ENCODE measurements at places on chromosomes 1 and 21.

DNA sequence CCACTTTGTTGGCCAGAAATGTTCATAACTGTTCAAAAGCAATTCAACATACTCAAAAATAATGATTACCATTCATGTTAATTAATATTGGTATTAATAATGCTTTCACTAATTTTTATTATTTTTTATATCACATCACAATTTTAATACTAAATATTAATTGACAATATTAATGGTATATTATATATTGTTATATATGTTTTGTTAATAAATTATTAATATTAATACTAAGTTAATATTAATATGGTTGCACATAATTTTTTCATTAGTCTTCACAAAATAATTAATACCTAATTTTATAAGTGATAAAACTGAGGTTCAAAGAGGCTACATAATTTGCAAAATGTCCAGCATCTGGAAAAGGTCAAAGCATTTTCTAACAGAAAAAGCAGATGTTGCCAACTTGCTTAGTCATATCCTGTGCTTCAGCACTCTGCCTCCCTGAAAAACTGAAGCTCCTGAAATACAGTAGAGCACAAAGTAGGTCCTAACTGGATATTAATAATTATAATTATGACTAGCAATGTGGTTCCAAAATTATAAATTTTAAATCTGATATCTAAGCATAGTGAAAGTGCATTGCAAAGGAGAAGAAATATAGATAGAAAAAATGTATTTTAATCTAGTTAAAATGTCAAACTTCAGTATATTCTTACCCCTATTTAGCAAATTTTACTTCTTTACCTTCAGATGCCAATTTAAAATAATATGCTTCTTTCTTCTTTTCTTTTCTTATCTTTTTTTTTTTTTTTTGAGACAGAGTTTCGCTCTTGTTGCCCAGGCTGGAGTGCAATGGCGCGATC, 123.2 kb upstream of the TNFSF4 start:
- DNase-seq: peak; percentile 15

GRCh38 chr1:21936366-21937031, 611 bp downstream of the HSPG2 start:
- DNase-seq: no peak

DNA sequence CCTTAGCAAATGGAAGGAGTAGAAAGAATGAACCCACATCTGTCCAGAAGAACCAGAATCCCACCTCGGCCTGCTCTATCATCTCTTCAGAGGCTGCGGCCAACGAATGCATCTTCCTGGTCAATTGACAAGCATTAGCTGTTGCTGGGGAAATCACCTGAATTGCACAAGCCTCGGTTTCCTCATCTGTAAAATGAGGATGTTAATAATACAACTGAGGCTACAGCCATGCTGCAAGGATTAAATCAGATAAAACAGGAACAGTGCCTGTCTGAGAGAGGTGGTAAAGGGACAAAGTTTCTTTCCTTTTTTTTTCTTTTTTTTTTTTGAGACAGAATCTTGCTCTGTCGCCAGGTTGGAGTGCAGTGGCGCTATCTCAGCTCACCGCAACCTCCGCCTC, 99.8 kb downstream of the KIF14 start:
- no peak for DNase-seq

GRCh38 chr1:108718927-108719655, 6.4 kb downstream of the FNDC7 start:
- DNase-seq: no peak

- DNase-seq: no peak
Observed at GRCh38 chr1:164433818-164434170, 125.2 kb upstream of the PBX1 start.

DNA sequence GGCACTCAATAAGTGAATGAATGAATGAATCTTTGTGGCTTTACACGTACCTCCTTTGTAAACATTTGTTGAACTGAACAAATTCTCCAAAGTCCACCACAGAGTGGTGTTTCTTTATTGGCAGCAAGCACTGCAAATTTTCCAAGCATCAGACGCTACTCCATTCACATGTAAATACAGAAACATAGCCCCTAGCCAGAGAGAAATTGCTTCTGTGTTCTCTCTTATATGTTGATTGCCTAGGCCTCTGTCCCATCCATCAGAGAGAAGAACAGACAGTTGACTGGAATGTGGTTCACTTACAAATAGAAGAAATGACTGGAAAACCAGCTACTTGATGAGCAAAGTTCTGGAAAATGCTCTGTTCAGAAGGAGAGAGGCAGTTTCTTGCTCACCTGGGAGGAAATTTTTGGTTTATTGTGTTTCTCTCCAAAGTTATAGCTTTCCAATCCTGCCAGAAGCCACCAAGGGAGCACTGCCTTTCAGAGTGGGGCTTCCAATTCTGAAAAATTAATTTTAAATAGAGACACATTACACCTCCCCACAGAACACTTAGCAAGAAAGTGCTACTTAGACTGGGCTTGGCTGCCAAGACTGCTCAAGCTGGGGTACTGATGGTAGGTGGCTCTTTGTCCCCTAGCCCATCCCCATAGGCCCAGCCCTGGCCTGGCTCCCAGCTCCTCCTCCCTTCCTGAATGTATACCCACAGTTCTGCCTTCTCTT, 18.1 kb upstream of the KIRREL1 start:
- no peak for DNase-seq

DNA sequence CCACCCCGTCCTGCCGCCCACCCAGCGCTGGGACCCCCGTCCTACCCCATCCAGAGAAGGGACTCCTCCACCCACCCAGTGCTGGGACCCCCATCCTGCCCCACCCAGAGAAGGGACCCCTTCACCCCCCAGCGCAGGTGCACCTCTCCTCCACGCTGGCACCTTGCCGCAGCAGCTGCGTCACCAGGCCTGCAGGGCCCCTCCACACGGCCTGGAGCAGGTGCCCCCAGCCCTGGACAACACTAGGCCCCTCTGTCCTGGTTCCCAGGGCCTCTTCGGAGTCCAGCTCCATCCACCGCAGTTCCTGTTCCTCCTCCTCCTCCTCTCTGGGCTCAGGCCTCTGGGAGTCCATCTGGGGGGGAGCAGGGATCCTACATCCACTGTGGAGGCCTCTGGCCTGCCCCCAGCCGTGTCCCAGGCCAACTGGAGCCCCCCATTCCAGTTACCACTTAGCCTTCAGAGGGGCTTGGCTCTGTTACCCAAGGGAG, 378 bp downstream of the ANKRD65 start:
- no peak for DNase-seq

DNA sequence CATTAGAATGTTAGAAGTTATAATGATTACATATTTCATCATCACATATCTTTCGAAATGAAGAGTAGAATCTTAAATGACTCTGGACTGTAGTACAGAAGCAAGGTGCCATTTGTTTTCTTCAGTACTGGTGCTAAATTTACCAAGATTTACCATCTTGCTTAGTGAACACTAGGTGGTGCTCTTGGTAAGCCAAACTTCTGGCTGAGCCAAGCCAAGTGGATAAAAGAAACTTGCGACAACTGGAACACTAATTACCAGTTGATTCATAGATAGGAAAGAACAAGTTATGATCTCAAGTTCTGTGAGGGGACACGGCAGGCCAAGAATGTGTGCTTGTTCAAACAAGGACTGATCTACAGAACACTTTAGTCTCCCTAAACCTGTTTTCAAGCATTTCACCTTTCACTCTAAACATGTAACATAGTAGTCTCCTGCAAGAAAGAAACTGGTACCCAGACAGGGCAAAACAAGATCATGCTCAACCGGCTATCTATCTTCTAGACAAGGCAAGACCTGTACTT, 19.8 kb downstream of the SPRTN start:
- DNase-seq: peak; percentile 72

DNA sequence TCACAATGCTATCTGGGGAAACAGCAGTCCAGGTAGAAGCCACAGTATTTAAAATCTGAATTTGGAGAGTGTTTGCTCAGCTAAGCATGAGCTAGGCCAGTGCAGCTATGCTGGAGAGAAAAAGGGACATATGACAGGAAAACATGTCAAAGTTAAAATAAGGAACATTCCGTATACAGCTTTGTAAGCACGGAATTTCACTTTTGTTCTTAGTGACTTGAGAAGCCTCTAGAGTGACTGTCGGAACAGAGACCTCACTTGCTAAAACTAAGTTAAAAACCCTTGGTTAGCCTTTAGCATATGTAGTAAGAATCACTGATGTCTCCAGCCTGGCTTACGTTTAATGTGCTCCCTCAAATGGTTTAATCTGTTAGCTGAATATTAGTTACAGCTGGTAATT, 661.7 kb downstream of the KCNT2 start:
- no peak for DNase-seq

GRCh38 chr1:228475812-228476211, 11.4 kb upstream of the RNF187 start:
- DNase-seq: no peak

GRCh38 chr1:222335586-222335985, 212.3 kb downstream of the HHIPL2 start:
- no peak for DNase-seq

DNA sequence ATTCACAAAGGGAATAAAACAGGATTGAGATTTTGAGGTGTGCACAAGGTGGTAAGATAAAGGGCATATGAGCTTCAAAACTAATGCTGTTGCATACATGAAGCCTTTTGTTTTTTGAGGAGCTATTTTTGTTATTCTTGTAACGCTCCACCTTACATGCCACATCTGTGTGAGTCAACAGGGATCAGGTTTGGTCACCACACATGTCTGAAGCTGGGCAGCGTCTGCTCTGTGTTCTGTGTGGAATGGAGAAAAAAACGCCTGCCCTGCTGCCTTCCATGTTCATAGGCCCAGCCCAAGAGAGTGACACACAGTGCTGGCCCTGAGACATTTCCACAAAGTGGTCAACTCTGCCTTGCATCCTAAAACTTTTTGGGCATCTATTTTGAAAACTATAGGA, 67.7 kb downstream of the MPZL1 start:
- DNase-seq: no peak

DNA sequence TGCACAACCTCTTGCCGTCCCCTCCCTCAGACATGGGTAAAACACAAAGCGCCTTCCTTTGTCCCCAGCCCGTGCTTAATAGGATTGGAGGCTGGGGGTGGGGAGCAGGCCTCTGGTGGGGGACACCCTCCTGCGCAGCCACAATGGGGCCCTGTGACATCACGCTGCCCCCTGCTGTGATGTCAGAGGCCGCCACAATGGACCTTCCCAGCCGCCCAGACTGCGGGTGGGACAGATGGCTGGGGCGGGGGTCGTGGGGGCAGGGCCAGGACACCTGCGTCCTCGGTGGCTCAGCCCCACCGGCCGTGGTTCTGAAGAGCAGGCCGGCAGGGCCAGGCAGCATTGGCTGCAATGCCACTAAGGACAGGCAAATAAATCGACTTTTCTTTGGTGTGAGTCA, 39.9 kb downstream of the EPHA2 start:
- no peak for DNase-seq

DNA sequence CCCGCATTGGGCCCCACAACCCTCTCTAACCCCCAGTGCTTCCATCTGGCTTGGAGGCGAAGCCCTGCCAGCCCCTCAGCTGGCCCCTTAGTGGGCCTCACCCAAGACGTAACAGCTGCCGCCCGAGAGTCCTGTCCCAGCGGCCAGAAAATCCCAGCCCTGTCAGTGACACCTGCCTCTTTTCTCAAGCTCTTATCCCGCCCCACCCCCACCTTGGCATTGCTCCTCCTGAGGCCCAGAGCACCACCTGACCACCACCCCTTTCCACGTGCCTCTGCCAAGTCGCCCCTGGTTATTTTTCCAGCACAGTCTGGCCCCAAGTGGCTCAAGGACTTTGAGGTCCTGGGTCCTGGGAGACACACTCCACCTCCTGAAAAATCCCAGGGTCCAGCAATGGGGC, 5.9 kb upstream of the CTRC start:
- DNase-seq: no peak

GRCh38 chr1:42014823-42015222, 96.1 kb upstream of the HIVEP3 start:
- DNase-seq: no peak

DNA sequence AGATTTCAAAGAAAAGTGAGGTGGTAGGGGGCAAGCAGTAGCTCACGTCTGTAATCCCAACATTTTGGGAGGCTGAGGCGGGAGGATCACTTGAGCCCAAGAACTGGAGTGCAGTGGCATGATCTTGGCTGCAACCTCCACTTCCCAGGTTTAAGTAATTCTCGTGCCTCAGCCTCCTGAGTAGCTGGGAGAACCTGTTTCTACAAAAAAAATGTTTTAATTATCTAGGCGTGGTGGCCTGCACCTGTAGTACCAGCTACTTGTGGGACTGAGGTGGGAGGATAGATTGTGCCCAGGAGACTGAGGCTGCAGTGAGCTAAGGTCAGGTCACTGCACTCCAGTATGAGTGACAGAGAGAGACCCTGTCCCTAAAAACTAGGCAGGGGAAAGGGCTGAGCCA, 2.6 kb upstream of the TSPAN1 start:
- no peak for DNase-seq

DNA sequence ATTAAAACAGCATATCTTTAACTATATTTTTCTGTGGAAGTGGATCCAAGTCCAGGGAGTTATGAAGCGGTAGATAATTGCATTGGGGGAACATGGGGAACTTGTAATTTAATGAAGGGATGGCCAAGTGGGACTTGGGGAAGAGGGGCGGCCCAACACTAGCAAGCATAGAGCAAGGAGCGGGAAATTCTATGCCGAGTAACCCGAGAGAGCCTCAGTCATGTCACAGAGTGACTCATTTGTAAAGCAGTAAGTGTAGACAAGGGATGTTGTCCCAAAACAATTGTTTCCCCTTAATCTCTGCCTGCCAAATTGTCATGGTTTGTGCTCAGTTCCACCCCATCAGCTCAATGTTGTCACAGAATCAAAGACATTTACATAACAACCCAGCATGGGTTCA, 620.1 kb downstream of the AJAP1 start:
- DNase-seq: no peak

DNA sequence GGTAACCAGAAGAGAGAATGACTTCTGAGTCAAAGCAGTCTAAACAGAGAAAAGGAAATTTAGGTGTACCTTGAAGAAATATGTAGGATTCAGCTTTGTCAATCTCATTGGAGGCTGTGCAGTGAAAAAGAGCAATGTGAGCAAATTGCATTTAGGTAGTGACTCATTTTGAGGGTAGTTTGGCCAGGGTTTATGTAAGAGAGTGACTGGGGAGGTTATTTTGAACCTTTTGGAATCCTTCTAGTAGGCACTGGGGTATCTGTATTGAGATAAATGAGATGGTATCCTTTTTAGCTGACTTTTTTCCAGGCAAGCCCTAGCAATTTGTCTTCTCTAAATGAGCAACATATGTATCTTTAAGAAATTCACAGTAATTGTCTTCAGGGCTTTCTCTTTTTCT, 95.9 kb downstream of the DISP1 start:
- no peak for DNase-seq

- no peak for DNase-seq
Observed at GRCh38 chr1:202587859-202588485, 122.3 kb downstream of the SYT2 start.

GRCh38 chr1:109268431-109269211, 14.3 kb downstream of the PSRC1 start:
- DNase-seq: no peak

DNA sequence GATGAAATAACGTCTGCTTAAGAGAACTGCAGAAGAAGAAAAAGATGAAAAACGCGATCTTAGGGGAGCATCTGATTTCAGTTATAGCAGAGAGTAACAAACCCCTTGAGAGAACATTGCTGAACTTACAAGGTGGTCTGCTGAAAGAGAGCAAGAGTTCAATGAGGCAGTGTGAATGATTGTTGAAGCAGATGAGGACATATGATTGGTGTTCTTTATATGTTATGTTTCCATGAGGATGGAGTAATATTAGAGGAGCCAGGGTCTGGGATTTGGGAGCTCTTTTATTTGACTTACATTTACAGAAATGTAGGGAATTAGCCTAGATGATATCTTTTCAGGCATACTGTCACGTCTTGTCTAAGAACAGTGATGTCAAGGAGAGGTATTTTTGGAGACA, 1302.0 kb downstream of the KCNT2 start:
- no peak for DNase-seq

All from NAMALWA (cell line).